Natural killer cell treated with Interleukin-12 subunit alpha and Interleukin-12 subunit beta and Interleukin-15 and Interleukin-18, amount 100 ng/mL, for 72 hours (primary cell): ENCODE measurements at places on chromosomes 11 and 22.

DNA sequence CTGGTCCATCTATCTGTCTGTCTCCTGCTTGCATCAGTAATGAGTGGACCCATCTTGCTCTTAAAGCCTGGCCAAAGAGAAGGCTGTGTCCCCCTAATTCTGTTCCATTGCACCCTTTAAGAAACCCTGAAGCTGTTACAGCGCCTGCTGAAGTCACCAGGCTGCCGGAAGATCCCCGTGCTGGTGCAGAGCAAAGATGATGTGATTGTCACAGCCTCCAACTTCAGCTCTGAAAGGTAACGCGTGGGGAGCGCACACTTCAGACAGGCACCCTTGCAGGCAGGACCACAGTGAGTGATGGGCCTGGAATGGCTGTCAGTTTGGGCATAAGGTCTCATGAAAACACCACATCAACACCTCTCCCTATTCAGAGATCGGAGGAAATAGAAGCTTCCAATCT is 18.4 kb downstream of the GTPBP1 start:
- no peak overlapping the region for H3K27ac ChIP-seq
- no peaks in the 10 kb centered on the region for H3K27me3 ChIP-seq
- no peak overlapping the region for H3K4me3 ChIP-seq

GRCh38 chr11:63917692-63918506 is 935 bp upstream of the RCOR2 start:
- no peak for DNase-seq
- H3K4me1 ChIP-seq = no peaks in the 10 kb centered on the region
- no peak overlapping the region for H3K27ac ChIP-seq

DNA sequence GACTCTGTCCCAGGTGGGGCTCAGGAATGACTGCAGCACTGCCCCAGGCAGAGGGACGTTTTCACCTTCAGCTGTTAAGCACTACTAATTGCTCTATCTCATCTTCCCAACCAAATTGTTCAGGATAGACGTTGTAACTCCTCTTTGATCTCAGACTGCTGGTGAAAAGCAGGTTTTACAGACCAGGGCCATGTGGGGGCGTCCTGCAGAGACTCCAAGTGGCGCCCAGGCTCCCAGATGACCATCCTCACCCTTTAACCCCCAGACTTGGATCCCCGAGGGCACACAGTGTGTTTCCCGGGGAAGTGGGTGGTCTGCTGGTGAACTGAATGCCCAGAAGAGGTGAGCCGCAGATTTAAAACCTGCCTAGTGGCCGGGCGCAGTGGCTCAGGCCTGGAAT is 23.9 kb downstream of the FADD start:
- no peak overlapping the region for H3K4me3 ChIP-seq
- peaks cover 8% of the 10 kb centered on the region for H3K27me3 ChIP-seq

DNA sequence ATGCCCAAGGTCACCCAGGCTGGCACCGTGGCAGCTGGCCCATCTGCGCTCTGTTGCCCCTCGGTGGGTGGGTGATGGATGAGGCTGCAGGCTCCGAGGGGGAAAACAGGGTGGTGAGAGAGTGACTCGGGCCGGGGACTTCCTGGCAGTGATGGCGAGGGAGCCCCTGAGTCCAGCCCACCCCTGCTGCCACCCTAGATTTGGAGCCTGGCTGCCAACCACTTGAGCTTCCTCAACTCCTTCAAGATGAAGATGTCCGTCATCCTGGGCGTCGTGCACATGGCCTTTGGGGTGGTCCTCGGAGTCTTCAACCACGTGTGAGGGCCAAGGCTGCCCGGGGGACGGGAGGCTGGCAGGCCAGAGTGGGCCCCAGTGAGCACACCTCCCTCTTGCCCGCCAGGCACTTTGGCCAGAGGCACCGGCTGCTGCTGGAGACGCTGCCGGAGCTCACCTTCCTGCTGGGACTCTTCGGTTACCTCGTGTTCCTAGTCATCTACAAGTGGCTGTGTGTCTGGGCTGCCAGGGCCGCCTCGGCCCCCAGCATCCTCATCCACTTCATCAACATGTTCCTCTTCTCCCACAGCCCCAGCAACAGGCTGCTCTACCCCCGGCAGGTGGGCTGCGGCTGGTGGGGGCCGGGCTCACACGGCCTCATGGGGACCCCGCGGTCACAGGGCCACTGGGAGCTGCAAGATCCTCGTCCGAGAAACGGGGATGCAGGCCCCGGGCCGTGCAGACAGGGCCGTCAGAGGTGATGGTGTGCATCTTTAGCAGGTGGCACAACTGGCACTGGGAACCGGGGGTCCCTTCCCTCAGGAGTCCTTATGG is 10.1 kb downstream of the TCIRG1 start:
- no peaks in the 10 kb centered on the region for H3K27me3 ChIP-seq
- no peak for DNase-seq
- H3K4me3 ChIP-seq = no peak overlapping the region
- H3K36me3 ChIP-seq = no peaks in the 10 kb centered on the region
- peaks cover 6% of the 10 kb centered on the region for H3K4me1 ChIP-seq

- H3K27ac ChIP-seq = peak overlapping the region; percentile 21
- peaks cover 12% of the 10 kb centered on the region for H3K4me1 ChIP-seq
- DNase-seq = peak; percentile 87
- H3K36me3 ChIP-seq = no peaks in the 10 kb centered on the region
- H3K27me3 ChIP-seq = no peaks in the 10 kb centered on the region
These were observed 1.5 kb downstream of the CASTOR1 start for GRCh38 chr22:30287648-30288418.

- H3K4me3 ChIP-seq = no peak overlapping the region
- no peak overlapping the region for H3K27ac ChIP-seq
- no peaks in the 10 kb centered on the region for H3K4me1 ChIP-seq
- DNase-seq = no peak
These were observed 16.1 kb upstream of the RELT start for GRCh38 chr11:73359930-73360742.
